ENCODE measurements at places on chromosomes 6 and 20. TPM values are rescaled to one million over a fixed set of nuclear protein-coding genes. Genes with fewer than 3 reads are reported as not detected.

Gene MCHR2
- total RNA-seq: not detected

- DNase-seq: no peak
These were observed 161.8 kb downstream of the IBTK start for GRCh38 chr6:82085701-82086100.

DNA sequence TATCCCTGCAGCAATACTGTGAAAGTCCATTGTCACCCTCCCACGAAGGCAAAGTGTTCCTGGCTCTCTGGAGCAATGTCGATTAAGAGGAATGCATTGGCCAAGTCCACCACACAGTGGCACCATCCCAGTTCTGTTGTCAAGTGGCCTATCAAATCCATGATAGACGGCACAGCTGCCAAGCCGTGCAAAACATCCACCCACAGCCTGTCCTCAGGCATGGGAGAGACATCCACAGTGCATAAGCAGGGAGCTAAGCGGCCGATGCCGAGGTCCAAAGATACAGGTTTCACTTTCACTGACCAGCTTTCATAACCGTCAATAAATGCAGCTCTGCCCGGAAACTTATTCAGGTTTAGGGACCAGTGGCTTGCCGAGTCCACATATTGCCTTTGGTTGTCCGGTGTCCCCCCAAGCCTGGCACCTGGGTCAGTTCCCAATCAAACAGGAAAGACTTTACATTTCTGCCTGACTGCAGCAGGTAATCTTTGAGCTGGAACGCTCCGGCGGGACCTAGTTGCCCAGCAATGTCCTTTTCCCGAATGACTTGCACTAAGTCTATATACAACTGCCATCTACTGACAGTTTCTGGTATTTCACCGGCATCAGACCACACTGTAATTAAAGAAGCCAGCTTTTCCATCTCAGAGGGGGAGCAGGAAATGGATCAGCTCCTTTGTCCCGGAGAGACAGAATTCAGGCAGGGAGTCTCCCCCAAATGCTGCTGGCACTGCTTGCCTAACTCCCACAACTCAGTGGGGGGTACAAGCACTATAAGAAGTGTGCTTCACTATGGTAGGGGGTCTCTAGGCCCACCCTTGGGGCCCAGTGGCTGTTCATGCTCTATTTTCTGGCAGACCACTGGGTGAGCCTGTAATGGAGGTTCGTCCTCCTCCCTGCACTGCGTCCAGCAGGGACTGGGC, 6.3 kb downstream of the ZKSCAN3 start:
- peak; percentile 77 for DNase-seq

Gene ZNF341
- 2.4 TPM for total RNA-seq

Gene VWA7
- 12.8 TPM for total RNA-seq

Gene MATN4
- total RNA-seq: not detected

Gene MYCT1
- total RNA-seq: 15.3 TPM

Gene CNBD2
- 2.6 TPM for total RNA-seq

DNA sequence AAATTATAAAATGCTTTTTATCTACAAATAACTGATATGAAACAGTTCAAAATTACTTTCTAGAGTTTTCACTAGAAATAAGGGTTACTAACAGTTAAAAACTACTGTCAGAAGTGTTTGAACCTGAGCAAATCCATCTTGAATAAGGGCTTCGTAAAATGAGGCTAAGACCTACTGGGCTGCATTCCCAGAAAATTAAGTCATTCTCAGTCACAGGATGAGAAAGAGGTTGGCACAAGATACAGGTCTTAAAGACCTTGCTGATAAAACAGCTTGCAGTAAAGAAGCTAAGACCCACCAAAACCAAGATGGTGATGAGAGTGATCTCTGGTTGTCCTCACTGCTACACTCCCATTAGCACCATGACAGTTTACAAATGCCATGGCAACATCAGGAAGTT, 93.7 kb downstream of the PLG start:
- DNase-seq: no peak

- peak; percentile 38 for DNase-seq
These were observed 585 bp downstream of the PSMB9 start for GRCh38 chr6:32854376-32855178.

- DNase-seq: no peak
These were observed 205.2 kb upstream of the MARCKS start for GRCh38 chr6:113651920-113652319.
